ENCODE measurements at places on chromosomes 3 and 15.
A peak's percentile ranks its signal among the peaks of the same experiment; 100 is the strongest.

GRCh38 chr3:172786036-172786435, 35.5 kb downstream of the ECT2 start:
- DNase-seq: no peak

DNA sequence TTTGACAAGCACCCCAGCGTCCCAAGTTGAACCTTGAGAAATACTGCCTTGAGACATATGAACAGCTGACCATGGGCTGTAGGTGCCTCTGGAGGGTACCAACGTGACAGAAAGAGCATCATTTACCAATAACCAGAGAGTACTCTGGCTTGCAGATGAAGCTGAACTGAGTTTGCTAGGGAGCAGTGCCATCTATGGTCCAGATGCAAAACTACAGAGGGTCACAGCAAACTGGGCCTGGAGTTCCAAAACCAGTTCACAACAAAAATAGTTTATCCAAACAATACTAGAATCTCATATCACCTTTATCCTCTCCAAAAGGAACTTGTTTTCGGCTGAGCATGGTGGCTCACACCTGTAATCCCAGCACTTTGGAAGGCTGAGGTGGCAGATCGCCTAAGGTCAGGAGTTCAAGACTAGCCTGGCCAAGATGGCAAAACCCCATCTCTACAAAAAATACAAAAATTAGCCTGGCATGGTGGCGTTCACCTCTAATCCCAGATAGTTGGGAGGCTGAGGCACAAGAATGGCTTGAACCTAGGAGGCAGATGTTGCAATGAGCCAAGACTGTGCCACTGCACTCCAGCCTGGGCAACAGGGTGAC, 69.3 kb downstream of the CHAC1 start:
- peak; percentile 8 for DNase-seq

DNA sequence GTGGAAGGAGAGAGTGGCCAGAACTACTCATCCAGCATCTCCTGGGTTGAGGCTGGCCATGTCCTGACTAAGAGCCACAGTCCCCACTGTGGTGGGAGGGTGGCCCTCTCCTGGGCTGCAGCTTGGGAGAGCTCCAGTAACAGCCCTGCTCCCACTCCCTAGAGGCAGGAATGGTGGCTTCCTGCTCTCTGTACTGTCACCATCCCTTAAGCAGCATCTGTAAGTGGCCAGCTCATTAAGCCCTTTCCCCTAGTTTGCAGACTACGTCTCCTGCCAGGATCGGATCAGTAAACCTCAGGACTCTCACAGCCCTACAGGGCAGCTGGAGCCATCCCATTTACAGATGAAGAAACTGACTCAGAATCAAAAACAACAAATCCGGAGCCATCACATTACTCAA, 30.5 kb downstream of the DNAJB8 start:
- DNase-seq: no peak

- DNase-seq: no peak
Measured at GRCh38 chr3:23884481-23884880, 32.3 kb downstream of the NKIRAS1 start.

DNA sequence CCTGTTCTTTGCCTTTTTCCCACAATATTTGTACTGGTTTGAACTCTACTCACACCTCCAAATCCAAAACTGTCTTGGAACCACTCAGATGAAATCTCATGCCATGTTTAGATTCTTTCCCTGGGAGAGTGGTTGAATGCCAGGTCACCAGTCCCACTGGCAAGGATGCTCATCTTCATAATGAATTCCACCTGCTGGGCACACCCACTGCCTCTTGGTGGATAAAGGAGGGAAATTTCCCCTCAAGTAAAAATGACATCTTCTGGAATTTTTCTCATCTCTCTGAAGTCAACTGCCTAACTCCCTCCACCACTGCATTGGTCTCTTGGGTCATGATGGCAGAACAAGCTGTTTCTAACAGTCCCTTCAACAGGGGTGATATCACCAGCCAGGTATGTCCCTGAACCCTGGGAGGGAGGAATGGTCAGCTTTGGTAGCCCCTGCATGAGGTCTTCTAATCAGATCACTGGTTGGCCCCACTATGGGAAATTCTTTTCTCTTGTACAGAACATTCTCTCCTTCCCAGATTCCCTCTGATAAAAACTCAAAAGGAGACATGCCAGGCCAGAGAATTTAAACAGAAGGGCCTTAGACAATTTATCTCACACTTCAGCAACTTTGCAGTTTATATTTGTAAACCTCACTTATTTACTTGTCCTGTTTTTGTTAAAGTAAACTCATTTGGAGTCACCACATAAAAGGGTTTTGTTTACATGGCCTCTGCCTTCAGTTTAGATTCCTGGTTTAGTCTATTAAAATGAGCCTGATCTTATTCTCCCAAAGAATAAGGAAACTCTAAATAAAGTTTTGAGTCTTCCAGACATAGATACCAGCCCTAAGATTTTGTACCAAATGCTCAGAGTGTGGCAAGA, 143.4 kb downstream of the WNT5A start:
- DNase-seq: no peak

DNA sequence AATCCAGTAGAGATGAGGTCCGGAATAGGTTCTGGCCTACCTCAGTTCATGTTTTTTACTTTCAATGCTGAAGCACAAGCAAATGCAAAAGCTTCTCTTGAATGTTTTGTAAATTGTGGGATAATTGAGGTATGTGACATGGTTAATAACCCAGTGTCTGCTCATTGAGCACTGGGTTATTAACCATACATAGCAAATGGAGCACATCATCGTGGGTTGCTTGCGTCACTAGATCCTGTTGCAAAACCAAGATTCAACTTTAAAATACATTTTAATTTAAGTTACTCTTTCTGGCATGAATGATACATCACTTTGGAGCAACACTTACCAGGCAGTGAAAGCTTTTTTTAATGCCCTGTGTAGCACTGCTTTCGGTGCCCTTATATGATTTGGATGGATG, 165.6 kb downstream of the IGF1R start:
- DNase-seq: no peak

All from stimulated activated CD4-positive, alpha-beta T cell treated with anti-CD3 and anti-CD28 coated beads, Interleukin-1b, Interleukin-23, amount 100 ng/mL, for 4 hours (primary cell).